ENCODE measurements at places on chromosomes 7 and 10. TPM values are rescaled to one million over a fixed set of nuclear protein-coding genes. Genes with fewer than 3 reads are reported as not detected.

Gene GPR37
- total RNA-seq, result 3.8 TPM

Gene CDC14C
- not detected for total RNA-seq

Gene CYP2C9
- not detected for total RNA-seq

Gene PRPS1L1
- total RNA-seq, result 0.09 TPM

Gene SGCE
- 84.4 TPM for total RNA-seq

Gene KEL
- not detected for total RNA-seq

Gene PON3
- not detected for total RNA-seq

Gene SMKR1
- total RNA-seq, result 0.09 TPM

Gene HYAL4
- not detected for total RNA-seq

Gene TCAF1
- total RNA-seq, result 51.2 TPM

Gene EPC1
- 21.4 TPM for total RNA-seq

Gene WNT8B
- not detected for total RNA-seq

Gene NKX2-3
- total RNA-seq, result not detected

Gene EGFR
- total RNA-seq, result 24.2 TPM

Gene PTPN20
- total RNA-seq, result 0.14 TPM

Gene INMT
- total RNA-seq, result 21.8 TPM

Gene CACNB2
- total RNA-seq, result 9.0 TPM

Gene DUS4L
- 4.4 TPM for total RNA-seq

Gene DYDC2
- not detected for total RNA-seq

Gene ARMH3
- total RNA-seq, result 8.1 TPM

Gene APBB1IP
- total RNA-seq, result 2.2 TPM

Gene TFPI2
- 178 TPM for total RNA-seq

Gene SEMA3C
- 127 TPM for total RNA-seq

Gene NUTM2E
- under 0.01 TPM for total RNA-seq

Gene MMP21
- under 0.01 TPM for total RNA-seq

Gene TAS2R3
- total RNA-seq, result 0.85 TPM

Gene AEBP1
- total RNA-seq, result 15.5 TPM

Measured in smooth muscle cell of bladder (primary cell).